ENCODE measurements at places on chromosomes 12 and 14.

- DNase-seq: peak; percentile 45
These were observed 17.1 kb downstream of the FOS start for GRCh38 chr14:75295491-75296345.

- no peak for DNase-seq
These were observed 757 bp upstream of the PCK2 start for GRCh38 chr14:24093207-24093900.

GRCh38 chr12:82930301-82930700 lies 243.6 kb downstream of the TMTC2 start:
- DNase-seq: no peak

DNA sequence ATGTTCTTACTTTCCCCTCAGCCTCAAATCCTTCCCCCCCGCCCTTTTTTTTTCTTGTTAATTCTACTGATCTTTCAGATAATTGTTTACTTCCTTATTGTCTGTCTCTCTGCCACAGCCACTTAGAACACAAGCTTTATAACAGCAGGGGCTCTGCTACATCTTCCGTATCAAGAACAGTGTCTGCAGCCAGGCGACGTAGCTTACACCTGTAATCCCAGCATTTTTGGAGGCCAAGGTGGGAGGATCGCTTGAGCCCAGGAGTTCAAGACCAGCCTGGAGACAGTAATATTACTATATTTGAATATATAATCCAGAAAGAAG lies 5.4 kb downstream of the SOS2 start:
- no peak for DNase-seq

GRCh38 chr12:43094886-43095575 lies 457.0 kb downstream of the ADAMTS20 start:
- DNase-seq: no peak

- no peak for DNase-seq
These were observed 30.5 kb downstream of the SLC24A4 start for GRCh38 chr14:92353447-92353846.

DNA sequence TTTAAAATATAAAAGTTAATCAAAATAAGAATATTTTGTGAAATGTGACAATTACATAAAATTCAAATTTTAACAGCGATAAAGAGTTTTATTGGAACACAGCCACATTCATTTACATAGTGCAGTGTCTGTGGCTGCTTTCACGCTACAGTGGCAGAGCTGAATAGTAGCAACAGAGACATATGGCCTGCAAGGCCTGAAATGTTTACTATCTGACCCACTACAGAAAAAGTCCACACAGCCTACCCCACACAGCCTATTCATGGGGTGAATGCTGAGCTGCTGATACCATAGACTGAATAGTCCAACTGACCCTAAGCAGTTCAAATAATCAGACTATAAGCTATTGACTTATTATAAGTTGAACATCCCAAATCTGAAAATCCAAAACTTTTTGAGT lies 13.2 kb downstream of the GNS start:
- DNase-seq: no peak

- DNase-seq: no peak
These were observed 1.0 kb upstream of the NR4A1 start for GRCh38 chr12:52050116-52050757.

- no peak for DNase-seq
These were observed 1.2 kb downstream of the ITGA5 start for GRCh38 chr12:54417712-54418440.

- DNase-seq: no peak
These were observed at the start of gene ACSS3 for GRCh38 chr12:81077686-81078441. TSS of gene ACSS3 (plus strand) at chr12:81078079. CDS start at chr12:81078121, 42 bp downstream.

GRCh38 chr12:121170611-121171260 lies 38.1 kb downstream of the P2RX7 start:
- no peak for DNase-seq

DNA sequence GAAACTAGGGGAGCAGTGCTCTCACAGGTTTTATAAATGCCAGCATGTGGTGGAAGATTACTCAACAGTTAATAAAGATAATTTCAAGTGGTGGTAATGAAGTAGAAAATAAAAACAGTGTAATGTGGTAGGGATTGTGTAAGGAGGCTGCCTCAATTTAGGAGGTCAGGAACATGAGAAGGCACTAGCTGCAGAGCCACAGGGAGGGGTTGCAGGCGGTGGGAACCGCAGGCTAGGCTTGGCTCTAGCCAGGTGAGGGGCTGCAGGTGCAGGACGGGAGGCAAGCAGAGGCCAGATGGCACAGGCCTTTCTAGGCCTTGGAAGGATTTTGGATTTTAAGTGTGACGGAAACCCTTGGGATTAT lies 768 bp downstream of the METTL25 start:
- DNase-seq: no peak

DNA sequence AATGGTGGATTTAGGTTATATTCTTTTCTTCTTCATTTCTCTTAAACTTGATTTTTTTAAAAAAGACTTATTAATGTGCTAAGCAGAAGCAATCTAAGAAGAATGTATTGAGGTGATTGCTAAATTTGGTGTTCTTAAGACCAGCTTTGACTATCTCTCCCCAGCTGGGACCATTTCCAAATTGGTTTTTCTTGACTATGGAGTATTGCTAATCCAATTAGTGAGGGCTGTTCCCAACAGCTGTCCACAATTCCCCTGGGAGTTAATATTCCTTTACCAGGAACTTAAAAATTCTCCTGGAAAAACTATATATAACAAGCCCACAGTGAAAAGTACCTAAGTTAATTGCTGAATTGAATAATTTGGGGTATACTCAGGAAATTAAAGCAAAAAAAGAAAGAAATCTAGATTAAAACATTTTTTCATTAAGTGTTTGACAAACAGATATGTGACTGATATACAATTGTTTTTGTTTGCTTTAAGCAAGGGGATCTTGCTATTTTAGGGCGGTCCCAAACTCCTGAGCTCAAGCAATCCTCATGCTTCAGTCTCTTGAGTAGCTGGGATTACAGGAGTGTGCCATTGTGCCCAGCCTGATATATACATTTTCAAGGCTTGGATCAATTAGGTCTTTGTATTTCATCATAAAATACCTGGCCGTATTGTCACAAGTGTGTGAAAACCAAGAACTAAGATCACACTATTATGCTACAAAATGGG lies 105.0 kb downstream of the FAR2 start:
- no peak for DNase-seq

DNA sequence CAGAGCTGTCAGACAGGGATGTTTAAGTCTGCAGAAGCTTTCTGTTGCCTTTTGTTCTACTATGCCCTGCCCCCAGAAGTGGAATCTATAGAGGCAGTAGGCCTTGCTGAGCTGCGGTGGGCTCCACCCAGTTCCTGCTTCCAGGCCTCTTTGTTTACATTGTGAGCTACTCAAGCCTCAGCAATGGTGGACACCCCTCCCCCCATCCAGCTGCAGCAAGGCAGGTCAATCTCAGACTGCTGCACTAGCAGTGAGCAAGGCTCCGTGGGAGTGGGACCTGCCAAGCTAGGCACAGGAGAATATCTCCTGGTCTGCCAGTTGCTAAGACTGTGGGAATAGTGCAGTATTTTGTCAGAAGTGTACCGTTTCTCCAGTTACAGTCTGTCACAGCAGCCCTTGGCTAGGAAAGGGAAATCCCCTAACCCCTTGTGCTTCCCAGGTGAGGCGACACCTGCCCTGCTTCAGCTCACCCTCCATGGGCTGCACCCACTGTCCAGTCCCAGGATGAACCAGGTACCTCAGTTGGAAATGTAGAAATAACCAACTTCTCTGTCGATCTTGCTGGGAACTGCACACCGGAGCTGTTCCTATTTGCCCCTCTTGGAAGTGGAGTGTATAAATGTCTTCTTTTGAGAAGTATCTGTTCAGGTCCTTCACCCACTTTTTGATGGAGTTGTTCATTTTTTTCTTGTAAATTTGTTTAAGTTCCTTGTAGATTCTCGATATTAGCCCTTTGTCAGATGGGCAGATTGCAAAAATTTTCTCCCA lies 213.5 kb upstream of the SLC38A2 start:
- DNase-seq: no peak

DNA sequence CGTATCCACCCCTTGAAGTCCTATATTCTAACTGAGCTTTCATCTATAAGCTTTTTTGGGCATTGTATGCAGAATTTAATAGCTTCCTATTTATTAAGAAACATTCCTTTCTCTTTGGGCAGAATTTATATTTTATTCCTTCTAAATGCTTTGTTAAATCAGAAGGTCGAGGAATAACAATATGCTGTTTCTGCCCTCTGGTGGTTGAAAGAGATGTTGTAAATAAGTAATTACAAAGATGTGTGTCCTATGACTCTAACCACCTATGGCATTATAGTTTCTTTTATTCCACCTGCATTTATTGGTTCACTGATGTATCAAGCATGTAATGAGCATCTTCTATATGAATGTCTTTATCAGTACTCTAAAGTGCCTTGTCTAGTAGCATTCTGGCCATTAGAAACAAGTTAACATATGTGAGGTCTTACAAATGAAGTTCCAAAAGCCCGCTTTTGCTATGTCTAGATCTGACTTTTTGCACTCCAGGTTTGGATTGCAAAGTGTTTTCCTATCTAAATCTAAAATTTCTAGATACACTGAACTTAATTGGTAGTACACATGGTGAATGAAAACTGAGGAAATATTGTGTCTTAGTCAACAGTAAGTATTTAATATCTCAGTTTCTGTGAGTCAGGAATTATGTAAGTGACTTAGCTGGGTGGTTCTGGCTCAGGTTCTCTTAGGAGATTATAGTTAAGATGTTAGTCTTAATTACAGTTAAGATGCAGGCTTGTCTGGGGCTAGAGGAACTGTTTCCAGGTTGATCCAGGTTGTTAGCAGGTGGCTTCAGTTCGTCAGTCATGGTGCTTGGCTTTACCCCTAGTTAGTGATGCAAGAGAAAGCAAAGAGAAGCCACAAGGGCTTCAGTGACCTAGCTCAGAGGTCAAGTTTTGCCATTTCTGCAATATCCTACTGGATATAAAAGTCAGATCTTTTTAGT lies 57.5 kb downstream of the PLEKHA5 start:
- no peak for DNase-seq

Measured in occipital lobe (tissue), 3 donors.